Osteocyte (in vitro differentiated cells): ENCODE measurements at places on chromosomes 6 and 20. TPM values are rescaled to one million over a fixed set of nuclear protein-coding genes. Genes with fewer than 3 reads are reported as not detected.

Gene PSMB8
- total RNA-seq = 66.1 and 68.8 TPM in 2 replicates

GRCh38 chr6:129186988-129187387 is 304.1 kb downstream of the LAMA2 start:
- no peak for DNase-seq

DNA sequence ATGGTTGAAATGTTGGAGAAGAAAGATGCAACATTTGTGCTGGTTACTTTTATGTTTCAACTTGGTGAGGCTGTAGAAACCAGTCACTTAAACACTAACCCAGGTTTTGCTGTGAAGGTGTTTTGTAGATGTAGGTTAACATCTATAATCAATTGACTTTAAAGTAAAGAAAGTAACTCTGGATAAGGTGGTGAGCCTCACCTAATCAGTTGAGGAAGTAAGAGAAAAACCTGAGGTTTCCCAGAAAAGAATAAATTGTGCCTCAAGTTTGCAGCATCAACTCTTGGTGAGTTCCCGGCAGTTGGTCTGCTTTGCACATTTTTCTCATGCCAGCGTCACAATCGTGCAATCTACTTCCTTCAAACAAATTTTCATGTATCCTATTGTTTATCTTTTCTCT is 673.4 kb downstream of the QKI start:
- DNase-seq = no peak

- no peak for DNase-seq
Measured at GRCh38 chr20:10985536-10985935, 311.7 kb upstream of the JAG1 start.

Gene ACTL10
- total RNA-seq = 0.52 and 0.54 TPM in 2 replicates

DNA sequence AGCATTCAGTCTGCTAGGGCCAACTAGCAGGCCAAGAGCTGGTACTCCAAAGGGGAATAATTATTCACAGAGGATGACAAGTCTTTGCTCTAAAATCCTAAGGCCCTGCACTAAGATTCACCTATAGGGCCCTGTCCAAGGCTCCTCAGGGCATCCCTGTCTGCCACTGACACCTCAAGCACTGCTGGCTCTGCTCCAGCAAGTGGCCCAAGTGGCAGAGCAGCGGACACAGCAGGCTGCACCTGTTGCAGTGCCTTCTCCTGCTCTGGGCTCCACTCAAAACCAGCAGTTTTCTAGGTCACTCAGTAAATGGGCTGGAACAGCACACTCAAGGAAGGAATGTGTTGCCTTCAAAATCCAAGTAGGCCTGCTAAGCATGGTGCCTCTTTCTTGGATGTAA is 36.4 kb upstream of the SMOC2 start:
- no peak for DNase-seq

DNA sequence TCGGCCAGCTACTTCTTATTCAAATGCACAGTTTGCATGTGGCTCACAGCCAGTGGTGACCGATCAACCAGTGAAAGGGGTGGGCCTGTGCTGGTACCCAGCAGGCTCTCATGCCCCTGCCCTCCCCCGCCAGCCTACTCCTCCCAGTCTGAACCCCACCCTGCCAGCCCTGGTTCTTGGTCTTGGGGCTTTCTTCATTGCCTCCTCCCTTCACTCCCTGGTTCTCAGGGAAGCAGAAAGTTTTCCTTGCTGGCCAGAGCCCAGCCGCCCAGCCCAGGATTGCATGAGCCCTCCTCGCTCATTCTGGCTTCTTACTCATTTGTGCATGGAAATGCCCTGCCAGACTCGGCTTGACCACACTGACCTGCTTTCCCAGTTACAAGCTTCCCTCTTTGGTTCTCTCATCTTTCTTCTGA is 40.8 kb downstream of the KCNK17 start:
- DNase-seq = no peak

DNA sequence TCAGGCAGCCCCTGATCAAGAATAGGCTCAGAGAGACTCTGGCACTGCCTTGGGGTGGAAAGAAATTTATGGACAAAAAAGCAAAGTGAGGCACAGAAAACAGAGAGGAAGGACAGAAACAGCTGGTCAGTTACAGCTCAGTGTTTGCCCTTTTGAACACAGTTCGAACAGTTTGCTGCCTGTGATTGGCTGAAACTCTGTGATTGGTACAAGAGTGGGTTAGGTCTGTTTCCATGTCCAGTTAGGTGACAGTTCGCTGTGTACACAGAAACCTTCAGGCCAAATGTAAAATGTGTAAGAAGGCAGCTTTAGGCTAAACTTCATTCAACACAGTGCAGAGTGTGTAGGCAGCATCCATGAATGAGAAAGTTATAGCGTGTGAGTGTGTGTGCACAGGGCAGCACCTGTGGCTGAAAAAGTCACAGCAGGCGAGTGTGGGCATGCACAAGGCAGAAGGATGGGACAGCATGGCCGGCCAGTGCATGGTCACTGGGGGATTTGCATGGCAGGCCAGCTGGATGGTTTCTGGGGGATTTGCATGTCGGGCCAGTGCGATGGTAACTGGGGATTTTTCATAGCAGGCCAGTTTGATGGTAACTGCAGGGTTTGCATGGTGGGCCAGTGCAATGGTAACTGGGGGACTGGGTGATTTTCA is 75.4 kb upstream of the FRMD1 start:
- DNase-seq = peak; percentile 44

- DNase-seq = no peak
Measured at GRCh38 chr6:33861722-33862121, 57.9 kb upstream of the MLN start.

DNA sequence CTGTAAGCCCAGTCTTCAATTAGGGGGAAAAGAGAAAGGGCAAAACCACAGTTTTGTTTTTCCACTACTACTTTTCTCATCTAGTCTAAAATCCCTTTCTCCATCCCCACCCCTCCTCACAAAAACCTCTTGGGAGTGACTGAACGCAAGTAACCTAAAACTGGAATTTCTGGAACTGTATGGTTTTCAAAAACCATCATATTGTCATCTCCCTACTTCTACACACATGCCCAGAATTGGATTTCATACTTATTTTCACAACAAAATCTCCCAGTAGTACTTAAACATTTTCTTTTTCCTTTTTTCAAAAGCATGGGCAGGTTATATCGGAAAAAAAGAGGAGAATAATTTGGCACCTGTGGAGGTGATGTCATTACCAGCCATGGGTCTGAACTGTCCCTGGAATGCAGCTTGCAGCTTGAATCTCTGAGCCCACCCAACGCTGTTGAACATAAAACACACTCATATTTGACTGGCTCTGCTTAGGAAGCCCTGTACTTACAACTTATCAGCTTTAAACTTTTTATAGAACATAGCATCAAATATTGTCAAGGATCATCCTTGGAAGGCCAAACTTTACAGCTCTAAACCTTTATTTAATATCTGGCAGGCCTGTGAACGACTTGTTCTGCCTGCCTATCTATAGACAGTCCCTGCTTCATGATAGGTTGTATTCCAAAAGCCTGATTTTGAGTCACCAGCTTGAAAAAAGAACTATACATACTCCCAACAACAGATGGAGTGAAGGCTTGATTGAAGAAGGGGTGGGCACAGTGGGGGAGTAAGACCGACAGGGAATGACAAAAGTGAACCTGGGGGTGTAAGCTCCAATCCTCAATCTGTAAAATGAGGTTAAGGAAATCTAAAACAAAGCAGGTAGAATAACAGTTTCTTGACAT is 59.3 kb downstream of the EPB41L2 start:
- DNase-seq = no peak

Gene CCN5
- total RNA-seq = 18.2 and 24.0 TPM in 2 replicates

DNA sequence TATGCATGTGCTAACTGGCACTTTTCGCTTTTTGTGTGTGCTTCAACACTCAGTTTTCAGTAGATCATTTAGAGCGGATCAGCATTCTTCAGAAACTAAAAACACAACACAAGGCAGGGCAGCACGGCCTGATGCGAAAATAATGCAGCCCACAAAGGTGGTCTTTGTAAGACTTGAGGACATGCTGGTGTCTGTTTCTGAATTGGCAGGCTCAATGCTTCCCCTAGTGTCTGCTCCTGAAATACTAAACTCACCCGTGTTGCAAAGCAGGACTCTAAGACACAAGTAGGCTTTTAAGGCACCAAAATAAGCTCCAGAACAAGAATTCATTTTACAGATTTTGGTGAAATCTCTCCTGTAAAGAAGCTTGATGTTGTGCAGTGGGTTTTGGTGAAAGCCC is 676.5 kb downstream of the TENT5A start:
- no peak for DNase-seq

Gene TCP11
- 0.43 TPM in 1 of 2 replicates, not detected in the other for total RNA-seq

DNA sequence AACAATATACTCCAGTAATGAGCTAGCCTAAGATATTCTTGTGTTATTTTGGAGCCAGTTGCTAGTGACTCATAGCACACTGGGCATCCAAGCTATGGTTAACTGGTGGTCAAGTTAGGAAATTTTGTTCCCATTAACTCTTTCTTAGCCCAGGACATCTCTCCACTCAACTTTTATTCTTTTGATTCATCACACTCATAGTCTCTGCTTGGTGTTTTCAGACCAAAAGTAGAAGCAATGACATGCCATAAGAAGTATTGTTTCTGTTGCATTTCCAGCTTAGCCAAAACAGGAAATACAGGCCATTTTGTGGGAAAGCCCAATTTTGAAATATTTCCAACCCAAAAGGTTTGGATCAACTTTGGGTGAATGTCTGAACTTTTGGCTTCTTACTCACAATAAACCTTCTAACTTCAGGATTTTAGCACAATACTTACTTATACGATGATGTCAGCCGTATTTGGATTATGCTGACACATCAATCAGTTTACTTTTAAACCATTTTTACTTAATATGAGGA is 31.6 kb upstream of the CCN2 start:
- DNase-seq = no peak

GRCh38 chr6:122869437-122870024 is 80.5 kb downstream of the SMPDL3A start:
- no peak for DNase-seq

DNA sequence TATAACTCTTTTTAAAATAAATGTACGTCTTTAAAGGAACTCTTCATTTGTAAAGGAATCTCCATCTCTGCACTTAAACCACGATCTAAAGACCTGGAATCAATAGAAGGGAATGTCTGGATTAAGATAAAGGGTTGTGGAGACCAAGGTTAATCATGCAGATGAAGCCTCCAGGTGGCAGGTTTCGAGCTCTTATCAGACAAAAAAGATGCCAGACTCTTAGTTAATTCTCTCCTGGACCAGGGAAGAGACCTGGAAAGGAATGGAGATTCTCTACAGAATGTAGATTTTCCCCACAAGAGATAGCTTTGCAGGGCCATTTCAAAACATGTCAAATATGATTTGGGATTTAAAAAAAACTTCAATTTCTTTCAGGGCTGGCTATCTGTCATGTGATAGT is 71.5 kb upstream of the SSTR4 start:
- DNase-seq = no peak

- DNase-seq = no peak
Measured at GRCh38 chr6:54877713-54878317, 31.2 kb downstream of the FAM83B start.

- DNase-seq = no peak
Measured at GRCh38 chr20:60092729-60093128, 134.5 kb downstream of the CDH26 start.

Gene TMEM74B
- not detected in 2 replicates for total RNA-seq

DNA sequence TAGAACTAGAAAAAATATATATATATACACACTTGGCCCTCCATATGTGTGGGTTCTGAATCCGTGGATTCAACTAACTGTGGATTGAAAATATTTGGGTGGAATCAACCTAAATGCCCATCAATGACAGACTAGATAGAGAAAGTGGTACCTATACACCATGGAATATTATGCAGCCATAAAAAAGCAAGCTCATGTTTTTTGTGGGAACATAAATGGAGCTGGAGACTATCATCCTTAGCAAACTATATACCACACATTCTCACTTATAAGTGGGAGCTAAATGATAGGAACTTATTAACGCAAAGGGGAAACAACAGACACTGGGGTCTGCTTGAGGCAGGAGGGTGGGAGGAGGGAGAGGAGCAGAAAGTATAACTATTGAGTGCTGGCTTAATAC is 28.0 kb downstream of the OR2A4 start:
- DNase-seq = no peak

- no peak for DNase-seq
Measured at GRCh38 chr6:88339761-88340160, 173.6 kb upstream of the CNR1 start.

- DNase-seq = no peak
Measured at GRCh38 chr6:15876406-15876805, 213.6 kb upstream of the DTNBP1 start.

GRCh38 chr6:169252505-169253189 is 999 bp downstream of the THBS2 start:
- DNase-seq = peak; percentile 70
